Activated naive CD8-positive, alpha-beta T cell treated with anti-CD3 and anti-CD28 coated beads, Interleukin-2, amount 50 U/mL, for 16 hours (primary cell): ENCODE measurements at places on chromosomes 3 and 15.

GRCh38 chr15:93515256-93516051, 426.4 kb upstream of the RGMA start:
- DNase-seq, result no peak

- DNase-seq, result no peak
Observed at GRCh38 chr15:84022516-84022915, 213.1 kb upstream of the GOLGA6L4 start.

DNA sequence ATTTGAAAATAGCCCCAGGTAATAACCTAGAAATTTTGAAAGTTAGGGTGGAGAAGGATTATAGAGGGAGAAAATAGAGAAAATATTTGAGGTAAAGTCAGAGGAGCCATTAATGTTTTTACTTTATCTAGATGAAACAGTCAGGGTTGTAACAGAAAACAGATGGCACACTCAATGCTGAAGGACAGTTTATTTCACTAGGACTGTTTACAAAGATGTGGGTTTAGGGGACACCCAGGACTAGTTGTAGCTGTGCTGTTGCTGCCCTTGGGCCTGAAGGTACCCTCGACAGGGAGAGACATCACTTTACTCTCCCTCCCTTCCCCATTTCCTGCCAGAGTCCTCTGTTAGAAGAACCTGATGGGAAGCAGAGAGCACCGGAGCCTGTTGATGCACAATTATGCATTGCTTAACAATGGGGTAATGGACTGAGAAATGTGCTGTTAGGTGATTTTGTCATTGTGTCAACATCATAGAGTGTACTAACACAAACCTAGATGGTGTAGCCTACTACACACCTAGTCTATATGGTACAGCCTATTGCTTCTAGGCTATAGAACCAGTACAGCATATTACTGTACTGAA, 103.8 kb downstream of the GALK2 start:
- no peak for DNase-seq

GRCh38 chr3:148381051-148381450, 316.7 kb upstream of the AGTR1 start:
- no peak for DNase-seq

DNA sequence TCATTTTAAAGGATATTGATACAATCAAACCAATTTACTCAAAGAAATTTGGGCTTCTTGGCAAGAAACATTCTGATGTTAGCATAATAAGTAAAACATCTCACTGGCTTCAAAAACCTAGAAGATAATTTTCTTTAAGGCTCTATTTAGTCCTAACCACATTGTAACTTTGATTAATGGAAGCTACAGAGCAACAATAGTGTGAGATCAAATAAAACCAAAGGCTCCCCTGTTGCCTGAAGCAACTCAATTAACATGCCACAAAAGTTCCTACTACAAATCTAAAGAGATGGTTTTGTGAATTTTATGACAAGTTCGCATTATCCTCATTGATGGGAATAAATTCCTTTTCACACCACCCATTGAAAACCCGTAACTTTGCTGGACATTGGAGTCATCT, 5.9 kb downstream of the DPH6 start:
- no peak for DNase-seq
